A172 (cell line): ENCODE measurements at places on chromosomes 12 and 14.

DNA sequence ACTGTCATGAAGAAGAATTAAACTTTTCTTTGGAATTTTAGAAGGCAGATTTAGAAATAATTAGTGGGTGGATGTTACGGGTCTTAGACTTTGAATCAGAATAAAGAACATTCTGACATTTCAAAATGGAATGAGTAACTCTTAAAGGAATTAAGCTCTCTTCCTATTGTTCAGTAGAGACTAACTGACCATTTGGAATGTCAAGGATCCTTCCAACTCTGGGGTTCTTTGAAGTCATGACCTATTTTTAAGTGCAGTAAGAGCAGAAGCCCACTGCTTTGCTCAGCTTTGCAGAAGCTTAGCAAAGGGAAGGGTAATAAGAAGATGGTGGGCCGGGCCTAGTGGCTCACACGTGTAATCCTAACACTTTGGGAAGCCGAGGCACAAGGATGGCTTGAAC lies 4.0 kb downstream of the CHURC1 start:
- no peak for DNase-seq

- DNase-seq: no peak
Measured at GRCh38 chr12:29673346-29673745, 110.4 kb downstream of the TMTC1 start.

DNA sequence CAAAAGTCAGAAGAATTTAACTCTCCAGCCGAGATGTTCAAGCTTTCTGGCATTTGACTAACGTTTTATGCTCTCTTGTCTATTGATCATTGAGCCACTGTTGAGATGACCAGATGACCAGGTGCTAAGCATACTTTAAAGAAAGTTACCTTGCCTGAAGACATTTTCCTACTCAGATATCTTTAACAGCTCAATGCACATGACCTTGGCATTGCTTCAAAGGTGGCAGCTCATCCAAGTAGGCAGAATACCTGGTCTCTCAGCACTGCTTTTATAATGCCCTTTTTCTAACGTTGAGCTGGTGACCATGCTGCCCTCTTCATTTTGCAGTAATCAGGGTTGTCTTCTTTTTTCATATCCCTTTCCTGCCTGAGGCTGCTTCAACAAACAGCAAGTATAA lies 358.1 kb downstream of the RAD51B start:
- DNase-seq: no peak

DNA sequence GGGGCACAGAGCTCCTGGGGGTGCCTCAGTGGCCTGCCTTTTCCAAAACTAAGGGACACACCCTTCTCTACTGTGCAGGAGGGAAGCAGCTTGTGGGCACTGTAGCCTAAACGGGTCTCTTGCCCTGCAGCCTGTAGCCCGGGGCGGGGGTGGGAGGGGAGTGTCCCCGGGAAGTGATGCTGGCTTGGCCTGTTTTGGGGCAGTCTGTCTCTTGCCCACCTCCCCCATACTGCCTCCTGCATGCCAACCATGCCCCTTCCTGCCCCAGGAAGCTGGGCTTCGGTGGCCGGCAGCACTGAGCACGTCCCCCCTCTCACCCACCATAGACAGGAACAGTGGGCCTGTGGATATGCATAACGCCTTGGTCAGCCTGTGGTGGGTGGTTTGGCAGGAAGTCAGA lies 43.4 kb downstream of the PRIMA1 start:
- DNase-seq: no peak

- peak; percentile 74 for DNase-seq
Measured at GRCh38 chr14:64639340-64639821, 64.8 kb upstream of the PLEKHG3 start.

DNA sequence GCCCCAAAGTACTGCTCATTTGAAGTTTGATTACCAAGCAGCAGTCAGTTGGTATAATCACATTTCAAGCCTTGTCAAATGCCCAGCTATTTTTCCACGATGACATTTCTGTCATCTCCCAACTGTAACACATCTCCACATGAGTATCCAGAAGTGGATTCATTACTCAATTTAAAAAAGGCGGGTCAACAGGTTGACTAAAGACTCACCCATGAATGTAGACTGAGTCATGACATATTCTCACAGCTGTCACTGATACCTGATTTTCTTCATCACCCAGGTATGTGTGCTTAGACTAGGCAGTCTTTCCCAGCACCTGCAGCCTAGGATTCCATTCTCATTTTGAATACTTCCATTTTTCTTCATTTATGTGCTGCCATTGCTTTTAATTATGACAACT lies 75.1 kb upstream of the DBX2 start:
- no peak for DNase-seq

GRCh38 chr12:82359115-82359478 lies 768 bp downstream of the METTL25 start:
- DNase-seq: no peak

GRCh38 chr14:101945171-101945570 lies 19.2 kb upstream of the DYNC1H1 start:
- DNase-seq: no peak

GRCh38 chr12:125552295-125552694 lies 487.1 kb downstream of the AACS start:
- no peak for DNase-seq

DNA sequence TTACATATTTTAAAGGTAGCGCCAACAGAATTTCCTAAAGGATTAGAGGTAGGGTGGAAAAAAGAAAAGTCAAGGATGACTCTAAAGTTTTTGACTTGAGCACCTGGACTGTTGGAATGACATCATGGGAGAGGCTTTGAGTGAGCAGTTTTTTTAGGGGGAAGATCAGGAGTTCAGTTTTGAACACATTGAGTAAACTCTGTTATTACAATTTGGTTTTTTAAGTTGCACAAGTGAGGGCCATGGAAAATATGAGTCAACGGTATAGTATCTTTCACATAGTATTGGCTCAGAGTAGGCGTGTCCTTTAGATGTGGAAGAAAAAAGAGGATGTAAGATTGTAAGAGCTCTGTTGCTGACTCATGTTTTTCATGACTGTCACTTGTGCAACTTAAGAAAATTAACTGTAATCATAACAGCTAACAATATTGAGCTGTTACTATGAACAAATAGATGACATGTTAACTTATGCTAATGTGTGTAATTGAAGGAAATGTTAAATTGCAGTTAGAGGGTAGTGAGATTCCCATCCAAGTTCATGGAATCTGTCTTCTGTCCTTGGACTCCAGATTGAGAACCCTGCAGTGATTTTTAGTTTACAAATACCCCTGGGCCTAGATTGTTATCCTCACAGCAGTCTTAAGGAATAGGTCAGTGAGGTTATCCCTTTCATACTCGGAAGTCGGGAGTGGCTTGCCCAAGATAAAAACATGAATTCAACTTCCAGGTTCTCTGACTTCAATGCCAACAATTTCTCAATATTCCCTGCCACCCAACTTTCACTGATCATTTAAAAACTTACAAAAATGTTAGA lies 48.2 kb upstream of the ATP2B1 start:
- peak; percentile 94 for DNase-seq

- peak; percentile 57 for DNase-seq
Measured at GRCh38 chr14:76918256-76918781, 92.1 kb downstream of the LRRC74A start.

DNA sequence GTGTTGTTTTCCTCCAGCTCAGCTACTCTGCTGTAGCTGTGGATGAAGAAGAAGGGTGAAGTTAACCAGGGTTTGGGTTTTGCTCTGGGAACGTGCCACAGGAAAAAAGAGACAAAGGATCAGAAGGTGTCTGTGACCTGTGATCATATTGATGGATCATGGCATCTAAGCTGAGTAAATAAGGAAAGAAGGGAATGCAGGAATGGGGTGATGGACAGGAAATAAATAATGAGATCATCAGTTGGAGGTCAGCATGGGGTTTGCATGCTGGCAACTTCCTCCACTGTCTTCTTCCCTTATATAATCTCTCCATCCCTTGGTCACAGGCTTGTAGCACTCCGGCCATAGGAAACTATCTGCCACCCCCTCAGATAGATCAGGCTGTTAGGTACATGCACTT lies 430.3 kb upstream of the PDE3A start:
- peak; percentile 2 for DNase-seq

DNA sequence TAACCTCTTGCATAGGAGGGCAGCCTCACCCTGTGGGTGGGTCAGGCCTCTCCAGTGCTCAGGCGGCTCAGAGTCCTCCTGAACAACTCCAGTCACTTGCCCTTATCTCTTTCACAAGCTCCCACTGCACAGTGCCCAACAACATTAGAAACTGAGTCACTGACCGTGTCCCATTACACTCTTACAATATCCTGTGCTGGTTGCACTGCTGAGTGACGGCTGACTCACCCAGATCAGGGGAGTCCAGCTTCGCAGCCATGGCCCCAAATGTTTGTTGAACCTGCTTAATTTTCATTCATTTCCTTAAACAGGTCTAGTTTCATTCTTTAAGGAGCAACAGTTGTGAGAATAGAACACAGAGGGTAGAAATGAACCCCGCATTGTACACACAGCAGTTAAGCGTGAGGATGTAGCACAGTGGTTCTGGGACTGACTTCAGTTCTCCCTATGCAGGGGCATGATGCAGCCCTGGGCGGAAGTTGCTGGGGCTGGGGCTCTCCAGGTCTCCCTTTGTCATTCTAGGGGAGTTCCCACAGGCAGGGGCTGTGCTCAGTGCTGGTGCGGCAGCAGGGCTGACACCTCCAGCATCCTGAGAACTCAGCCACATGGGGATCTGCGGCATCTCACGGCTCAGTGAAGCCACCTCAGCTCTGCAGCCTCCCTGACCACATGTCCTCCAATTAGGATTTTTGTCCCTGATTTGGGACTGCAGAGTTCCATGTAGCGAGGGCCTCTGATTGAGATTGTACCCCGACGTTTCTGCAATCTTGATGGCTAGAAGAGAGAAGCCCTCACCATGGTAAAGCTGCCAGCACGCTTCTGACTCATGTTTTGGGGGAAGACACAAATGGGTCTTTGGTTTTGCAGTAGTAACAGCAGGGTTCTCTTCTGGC lies 16.1 kb downstream of the GPR68 start:
- DNase-seq: peak; percentile 49

- no peak for DNase-seq
Measured at GRCh38 chr12:54371328-54372112, 7.2 kb upstream of the GPR84 start.

- DNase-seq: no peak
Measured at GRCh38 chr12:106715582-106715981, 58.9 kb upstream of the RIC8B start.

DNA sequence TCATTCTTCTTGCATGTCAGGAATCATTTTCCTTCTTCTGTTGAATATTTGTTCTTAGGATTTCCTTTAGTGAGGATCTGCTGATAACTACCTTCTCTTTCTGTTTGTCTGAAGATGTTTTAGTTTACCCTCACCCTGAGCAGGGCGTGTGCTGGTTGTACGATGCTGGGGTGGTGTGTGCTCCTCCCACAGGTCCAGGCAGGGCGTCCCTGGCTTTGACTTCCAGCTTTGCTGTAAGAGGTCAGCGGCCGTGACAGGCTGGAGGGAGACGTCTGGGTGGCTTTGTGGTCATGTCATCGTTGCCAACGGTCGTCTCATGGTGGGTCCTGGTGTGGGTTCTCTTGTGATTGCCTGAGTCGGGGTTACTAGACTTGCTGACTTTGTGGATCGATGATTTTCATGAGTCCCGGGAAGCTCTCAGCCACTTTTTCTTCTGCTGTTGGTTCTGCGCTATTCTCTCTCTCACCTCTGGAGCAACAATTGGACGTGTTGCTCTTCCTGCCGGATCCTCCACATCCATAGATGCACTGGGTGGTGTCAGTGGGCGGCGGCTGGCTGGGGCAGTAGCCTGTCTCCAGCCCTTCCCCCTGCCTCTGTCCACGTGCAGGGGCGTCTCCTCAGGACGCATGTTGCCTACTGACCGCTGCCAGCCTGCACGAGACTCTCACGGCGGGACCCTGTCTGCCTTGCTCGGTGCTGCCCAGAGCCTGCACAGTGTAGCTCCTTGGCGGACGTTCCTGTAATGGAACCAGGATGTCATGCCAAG lies 8.4 kb downstream of the PACS2 start:
- DNase-seq: no peak

- DNase-seq: no peak
Measured at GRCh38 chr12:32661706-32662105, 17.4 kb upstream of the DNM1L start.

DNA sequence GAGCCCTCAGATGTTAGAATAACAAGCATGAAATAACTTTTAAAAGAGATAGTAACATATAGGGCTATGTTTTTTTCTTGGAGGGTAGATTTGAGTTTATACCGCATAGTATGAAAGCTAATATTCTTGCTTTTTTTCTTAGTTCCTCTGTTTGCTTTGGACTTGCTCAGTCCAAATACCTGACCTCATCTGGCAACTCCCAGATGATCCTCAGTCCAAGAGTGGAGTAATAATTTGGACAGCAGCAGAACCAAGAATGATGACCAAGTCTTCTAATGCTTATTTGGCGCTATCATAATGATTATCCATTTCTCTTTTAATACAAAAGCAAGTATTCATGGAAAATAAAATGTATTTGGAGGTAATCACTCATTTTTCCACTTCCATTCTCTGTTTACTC lies 45.6 kb downstream of the GUCY2C start:
- DNase-seq: no peak

DNA sequence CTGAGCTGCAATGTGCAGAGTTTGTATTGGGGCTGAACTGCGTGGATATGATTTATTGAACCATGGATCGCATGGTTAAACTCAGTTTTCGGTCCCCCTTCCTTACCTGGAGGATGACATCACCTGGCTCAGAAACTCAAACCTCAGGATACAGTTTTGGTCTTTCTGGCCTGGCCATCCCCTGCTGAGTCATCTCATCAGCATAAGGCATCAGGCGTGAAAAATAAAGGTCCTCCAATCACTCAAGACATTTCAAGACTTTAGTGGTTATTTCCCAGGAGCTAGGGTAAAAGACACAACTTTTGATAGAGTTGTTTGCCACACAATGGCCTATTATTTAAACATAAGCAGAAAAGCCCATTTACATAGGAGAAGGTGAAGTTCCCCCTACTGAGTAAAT lies 631.1 kb upstream of the TMEM132C start:
- no peak for DNase-seq

- peak; percentile 97 for DNase-seq
Measured at GRCh38 chr12:116454950-116455447, 104.2 kb upstream of the MAP1LC3B2 start.

- DNase-seq: peak; percentile 8
Measured at GRCh38 chr12:7346551-7347225, 42.8 kb downstream of the ACSM4 start.

- DNase-seq: no peak
Measured at GRCh38 chr14:99321955-99322730, 50.1 kb upstream of the BCL11B start.

- no peak for DNase-seq
Measured at GRCh38 chr12:14775636-14775980, 27.7 kb downstream of the WBP11 start.

DNA sequence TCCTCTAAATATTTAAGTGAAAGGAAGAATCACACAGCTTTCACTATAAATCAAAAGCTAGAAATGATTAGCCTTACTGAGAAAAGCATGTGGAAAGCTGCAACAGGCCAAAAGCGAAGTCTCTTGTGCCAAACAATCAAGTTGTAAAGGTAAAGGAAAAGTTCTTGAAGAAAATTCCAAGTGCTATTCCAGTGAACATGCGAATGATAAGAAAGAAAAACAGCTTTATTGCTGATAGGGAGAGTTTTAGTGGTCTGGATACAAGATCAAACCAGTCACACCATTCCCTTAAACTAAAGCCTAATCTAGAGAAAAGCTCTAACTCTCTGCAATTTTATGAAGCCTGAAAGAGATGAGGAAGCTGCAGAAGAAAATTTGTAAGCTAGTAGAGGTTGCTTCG lies 190.9 kb downstream of the BTG1 start:
- DNase-seq: no peak
